ENCODE measurements at places on chromosomes 16 and 17.
A peak's percentile ranks its signal among the peaks of the same experiment; 100 is the strongest.

DNA sequence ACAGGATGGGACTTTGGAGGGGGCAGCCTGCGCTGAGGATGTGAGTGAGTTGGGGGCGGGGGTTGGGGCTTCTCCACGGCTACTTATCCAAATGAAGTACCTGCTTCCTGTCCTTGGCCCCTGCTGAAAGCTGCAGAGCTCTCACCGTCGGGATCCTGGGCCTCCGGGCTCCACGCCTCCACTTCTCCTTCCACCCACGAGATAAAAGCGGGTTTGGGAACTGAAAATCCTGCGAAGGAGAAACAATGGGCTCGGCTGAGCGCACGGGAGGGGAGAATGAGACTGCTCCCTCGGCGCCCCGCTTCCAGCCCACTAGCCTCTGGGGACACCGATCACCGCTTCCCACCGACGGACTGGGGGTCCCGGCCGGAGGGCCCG is 486 bp downstream of the ZNF785 start:
- no peak for DNase-seq

DNA sequence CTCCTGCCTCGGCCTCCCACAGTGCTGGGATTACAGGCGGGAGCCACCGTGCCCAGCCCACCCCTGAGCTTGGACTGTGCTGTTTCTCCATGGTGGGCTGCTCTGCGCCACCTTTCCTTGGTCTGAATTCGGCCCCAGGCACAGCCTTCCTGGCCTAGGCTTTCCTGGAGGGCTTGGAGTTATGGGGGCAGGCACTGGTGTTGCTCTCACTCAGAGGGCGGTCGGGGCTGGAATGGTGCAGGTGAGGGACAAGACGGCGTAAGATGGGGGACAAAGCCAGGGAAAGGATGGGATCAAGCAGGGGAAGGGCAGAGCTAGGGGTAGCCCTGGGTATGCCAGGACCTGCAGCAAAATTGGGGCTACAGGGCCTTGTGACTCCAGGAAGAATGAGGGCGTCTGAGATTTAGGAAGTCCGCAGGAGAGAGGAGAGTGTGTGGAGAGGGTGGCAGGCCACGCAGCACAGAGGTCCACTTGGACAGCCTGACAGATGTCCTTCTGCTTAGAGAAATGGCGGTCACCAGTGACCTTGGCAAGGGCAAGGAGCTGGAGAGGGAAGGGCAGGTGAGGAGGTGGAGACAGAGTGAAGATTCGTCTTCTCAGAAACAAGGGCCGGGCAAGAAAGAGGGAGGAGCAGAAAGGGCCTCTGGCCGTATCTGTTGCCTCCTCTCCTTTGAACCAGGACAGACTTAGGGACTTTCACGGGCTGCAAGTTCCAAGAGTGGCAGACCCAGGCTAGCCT is 1.6 kb upstream of the ATP6V0C start:
- no peak for DNase-seq

- DNase-seq = no peak
Observed at GRCh38 chr16:2278956-2279800, 11.3 kb upstream of the RNPS1 start.

DNA sequence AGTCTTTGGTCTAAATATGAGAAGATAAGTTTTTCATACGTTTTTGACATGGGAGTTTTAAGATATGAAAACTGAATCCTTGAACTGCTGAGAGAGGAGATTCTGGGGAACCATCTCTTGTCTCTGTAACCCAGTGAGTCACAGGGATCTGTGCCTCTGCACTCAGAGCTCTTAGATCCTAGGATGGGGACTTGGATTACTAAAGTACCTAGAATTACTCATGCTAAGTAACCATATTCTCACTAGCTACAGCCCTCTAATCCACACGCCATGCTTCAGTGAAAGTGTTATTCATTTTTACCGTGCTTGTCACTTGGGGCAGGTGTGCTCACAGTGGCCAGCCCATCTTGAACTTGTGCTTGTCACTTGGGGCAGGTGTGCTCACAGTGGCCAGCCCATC is 2.0 kb downstream of the MRM3 start:
- DNase-seq = no peak

DNA sequence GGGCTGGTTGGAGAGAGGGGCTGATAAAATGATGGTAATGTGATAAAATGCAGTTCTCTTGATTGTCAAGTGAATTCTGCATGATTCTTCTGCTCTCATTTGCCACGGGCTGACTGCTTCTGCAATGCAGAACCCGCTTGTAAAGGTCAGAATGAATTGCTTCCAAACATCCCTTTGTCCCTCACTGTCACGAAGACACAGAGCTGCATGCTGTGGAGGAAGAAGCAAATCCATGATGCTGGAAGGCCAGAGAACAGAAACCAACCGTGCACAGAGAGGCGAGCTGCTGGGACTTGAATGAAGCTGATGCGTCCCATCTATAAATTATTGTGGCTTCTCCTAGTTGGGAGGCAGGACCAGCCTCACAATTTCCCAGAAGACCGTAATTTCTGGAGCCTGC is 171.6 kb downstream of the PRKCB start:
- no peak for DNase-seq

- DNase-seq = no peak
Observed at GRCh38 chr17:2176499-2177169, 121.7 kb downstream of the HIC1 start.

GRCh38 chr17:3903881-3904290 is 11.0 kb upstream of the CAMKK1 start:
- no peak for DNase-seq

DNA sequence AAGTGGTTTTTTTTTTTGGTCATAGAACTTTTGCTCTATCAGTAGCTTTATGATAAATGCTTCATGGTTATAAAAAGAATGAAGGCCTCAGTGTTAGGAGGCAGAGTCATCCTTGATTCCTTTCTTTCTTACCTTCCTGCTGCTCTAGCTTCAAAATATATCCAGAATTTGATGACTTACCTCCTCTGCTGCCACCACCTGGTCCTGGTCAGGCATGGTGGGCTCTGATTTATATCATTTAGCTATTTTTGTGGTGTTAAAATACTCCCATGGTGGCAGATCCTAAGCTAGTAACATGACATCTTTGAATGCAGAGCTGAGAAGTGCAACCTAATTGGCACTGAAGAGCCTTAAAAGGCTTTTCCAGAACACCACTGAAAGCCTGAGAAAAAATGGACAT is 508.8 kb upstream of the CDH8 start:
- no peak for DNase-seq

GRCh38 chr16:28089992-28090365 is 26.5 kb upstream of the GSG1L start:
- DNase-seq = no peak

GRCh38 chr17:14918540-14918939 is 346.6 kb downstream of the PMP22 start:
- DNase-seq = no peak

DNA sequence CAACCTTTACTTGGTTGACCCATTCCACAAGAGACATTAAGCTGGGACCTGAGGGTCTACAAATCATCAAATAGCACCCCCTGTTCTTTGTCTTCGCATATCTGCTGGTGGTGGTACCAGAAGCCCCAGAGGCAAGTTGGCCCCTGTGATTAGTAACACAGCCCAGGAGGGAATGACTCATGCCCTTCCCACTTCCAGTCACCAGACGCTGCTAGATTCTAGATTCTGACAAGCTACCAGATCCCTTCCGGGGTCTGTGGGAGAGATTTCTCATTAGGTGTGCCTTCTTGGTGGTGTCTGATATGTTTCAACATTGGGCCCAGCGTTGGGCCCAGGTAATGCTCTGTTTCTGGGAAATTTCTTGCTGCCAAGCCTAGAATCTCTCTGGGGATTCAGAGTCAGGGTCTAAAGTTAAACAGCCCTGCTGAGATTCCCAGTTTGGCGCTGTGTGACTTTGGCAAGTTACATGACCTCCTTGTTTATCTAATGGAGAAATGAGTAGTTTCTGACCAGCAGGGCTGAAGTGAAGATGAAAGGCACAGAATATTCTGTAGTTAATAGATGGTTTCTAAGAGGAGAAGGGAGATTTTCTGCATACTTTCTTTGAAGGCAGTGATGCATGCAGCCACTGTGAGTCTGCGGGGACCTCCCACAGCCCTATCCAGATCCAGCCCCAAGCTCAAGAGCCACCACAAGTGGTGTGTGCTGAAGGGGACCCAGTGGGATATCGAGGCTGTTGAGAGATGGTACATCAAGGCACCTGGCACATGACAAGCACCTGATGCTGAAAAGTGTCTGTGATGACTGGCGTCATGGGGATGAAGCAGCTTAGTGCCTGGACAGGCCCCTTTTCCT is 3.9 kb downstream of the TRPV2 start:
- DNase-seq = peak; percentile 71

DNA sequence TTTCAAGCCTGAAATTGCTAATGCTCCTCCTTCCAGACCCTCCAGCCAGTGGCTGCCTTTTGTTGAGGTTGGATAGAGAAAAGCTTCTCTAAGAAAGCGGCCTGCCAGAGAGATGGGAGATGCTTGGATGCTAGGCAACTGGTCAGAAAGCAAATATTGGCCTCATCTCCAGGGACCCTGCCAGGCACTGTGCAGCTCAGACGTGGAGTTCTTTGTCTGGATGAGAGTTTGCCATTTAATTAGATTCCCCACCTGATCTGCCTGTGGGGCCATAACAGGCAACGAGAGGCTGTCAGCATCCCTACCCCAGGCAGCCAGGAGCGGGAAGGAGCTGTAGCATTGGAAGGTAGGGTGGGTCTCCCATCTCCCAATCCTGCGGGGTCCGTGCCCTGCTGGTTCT is 52.7 kb downstream of the ASIC2 start:
- no peak for DNase-seq

- DNase-seq = no peak
Observed at GRCh38 chr17:68733241-68734176, 132.3 kb upstream of the FAM20A start.

- no peak for DNase-seq
Observed at GRCh38 chr16:79348521-79349306, 251.8 kb downstream of the MAF start.

GRCh38 chr17:49850218-49850610 is 2.3 kb upstream of the TAC4 start:
- no peak for DNase-seq

GRCh38 chr17:43381621-43382020 is 17.2 kb upstream of the ARL4D start:
- DNase-seq = no peak

- DNase-seq = no peak
Observed at GRCh38 chr17:40281663-40282062, 6.0 kb upstream of the CDC6 start.

- no peak for DNase-seq
Observed at GRCh38 chr17:81962499-81963441, 1.8 kb upstream of the NOTUM start.

GRCh38 chr17:73203135-73203787 is 10.4 kb downstream of the COG1 start:
- no peak for DNase-seq

- no peak for DNase-seq
Observed at GRCh38 chr17:73262676-73263642, 1.3 kb upstream of the CPSF4L start.

DNA sequence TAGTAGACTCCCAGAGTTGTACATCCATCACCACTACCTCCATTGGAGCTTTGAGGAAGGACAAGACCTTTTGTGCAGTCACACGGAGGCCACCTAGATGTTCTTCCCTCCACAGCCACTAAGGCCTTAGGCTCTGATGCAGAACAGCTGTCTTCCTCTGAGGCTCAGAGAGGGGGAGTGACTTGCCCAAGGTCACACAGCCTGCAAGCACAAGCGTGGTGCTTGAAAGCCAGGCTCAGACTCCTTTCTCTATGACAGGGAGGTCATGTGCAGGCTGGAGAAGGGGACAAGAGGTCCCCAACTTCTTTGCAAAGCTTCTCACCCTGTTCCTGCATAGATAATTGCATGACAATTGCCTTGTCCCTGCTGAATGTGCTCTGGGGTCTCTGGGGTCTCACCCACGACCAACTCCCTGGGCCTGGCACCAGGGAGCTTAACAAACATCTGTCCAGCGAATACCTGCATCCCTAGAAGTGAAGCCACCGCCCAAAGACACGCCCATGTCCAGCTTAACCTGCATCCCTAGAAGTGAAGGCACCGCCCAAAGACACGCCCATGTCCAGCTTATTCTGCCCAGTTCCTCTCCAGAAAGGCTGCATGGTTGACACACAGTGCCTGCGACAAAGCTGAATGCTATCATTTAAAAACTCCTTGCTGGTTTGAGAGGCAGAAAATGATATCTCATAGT is 12.7 kb downstream of the SCGB1C2 start:
- no peak for DNase-seq

DNA sequence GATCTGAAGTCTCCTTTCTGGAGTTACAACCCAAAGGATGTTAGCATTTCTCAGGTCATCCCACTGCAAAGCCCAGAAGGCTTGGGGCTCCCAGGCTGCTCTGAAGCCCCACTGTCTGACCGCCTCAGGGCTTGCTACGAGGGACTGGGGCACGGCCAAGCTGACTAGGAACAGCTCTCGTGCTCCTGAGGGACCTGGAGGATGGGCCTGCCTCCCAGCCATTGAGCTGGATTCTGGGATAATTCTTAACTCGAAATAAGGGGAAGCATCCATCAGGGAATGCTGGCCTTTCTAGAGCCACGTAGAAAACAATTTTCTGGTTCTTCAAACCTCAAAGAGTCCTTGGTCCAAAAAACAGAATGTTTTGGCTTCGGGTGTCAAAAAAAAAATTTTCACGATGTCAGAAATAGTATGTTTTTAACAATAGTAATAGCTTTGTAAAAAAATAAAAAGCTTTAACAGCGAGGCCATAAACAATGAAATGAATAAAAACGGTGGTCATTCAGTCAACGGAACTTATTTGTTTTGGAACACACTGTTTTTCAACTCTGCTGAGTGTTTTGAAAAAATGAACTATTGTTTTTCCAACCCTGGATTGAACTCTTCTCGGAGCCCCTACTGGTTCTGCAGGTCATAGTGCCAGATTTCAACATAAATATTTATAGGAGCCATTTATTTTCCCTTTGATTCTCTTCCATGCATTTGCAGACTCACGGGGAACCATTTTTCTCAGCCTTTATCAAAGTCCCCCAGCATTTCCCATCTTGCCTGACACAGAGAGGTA is 16.4 kb upstream of the HERPUD1 start:
- no peak for DNase-seq

- DNase-seq = no peak
Observed at GRCh38 chr16:85008271-85008670, 3.1 kb downstream of the ZDHHC7 start.

DNA sequence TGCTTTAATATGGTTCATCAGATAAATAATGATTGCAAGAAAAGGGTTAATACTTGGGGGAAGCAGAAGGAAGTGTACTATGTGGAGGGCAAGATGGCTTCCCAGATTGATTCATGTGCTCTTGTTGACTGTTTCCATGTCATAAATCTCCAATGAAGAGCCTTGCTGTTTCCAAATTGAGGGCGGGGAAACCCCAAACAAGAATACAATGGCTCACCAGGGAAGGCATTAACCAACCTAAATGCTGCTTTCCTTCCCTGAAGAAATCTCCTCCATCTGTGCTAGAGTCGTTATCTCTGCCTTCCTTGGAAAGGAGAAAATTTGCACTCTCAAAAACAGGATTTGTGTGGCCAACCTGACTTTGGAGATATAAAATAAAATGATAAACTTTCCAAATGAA is 28.0 kb upstream of the CDH13 start:
- DNase-seq = no peak

GRCh38 chr16:87131996-87132345 is 185.2 kb downstream of the C16orf95 start:
- no peak for DNase-seq

- no peak for DNase-seq
Observed at GRCh38 chr17:46978489-46979146, 435 bp downstream of the RPRML start.

GRCh38 chr17:596763-597644 is 117.6 kb downstream of the VPS53 start:
- no peak for DNase-seq
